Stimulated activated CD8-positive, alpha-beta memory T cell treated with anti-CD3 and anti-CD28 coated beads, Interleukin-4, amount 100 ng/mL, for 4 hours (primary cell): ENCODE measurements at places on chromosomes 4 and X.

GRCh38 chr4:122652379-122652778 lies 31.5 kb upstream of the IL21 start:
- no peak for DNase-seq

DNA sequence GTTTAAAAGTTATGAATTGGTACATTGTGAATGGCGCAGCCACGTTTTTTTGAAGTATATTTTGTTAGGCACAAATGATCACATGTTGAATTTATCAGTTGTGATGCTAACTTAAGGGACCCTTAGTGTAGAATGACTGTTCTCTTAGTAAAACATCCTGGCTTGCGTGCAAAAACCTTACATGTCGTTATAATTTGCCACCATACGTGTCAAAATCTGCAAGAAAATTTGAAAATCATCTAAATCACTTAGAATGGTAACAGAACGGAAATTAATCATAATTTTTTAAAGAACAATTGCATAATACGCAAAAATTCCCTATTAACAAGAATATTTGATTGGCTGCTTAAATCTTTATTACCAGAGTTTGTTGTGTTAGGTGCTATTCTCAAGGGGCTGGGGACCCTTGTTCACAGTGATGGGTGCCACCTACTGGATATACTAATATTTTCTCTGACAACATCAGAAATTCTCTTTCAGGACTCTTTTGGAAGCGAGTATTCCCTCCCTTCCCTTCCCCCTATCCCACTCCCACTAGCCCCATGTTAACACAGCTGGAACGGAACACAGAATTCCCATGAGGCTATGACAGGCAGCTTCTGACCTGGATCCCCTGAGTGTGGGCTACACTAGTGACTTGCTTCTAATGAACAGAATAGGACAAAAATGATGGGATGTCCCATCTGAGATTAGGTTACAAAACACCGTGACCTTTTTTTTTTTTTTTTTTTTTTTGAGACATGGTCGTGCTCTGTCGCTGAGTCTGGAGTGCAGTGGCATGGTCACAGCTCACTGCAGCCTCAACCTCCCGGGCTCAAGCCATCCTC lies 71.8 kb downstream of the SUPT20HL2 start:
- DNase-seq = no peak

DNA sequence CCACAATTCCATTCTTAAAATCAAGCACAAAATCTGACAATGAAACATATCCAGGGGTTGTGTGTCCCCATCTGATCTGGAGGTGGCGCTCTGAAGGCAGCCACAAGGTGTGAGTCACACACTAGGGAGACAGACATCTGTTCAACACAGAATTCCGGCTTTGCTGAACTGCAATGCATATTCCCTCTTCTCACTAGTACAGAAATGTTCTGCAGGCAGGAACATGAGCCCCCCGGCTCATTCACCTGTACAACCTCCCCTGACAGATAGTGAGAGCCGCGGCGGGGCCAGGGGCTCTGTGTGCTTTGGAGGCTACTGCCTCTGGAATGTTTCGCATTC lies 41.9 kb downstream of the WDR1 start:
- no peak for DNase-seq

GRCh38 chr4:184460499-184461285 lies 13.7 kb downstream of the IRF2 start:
- DNase-seq = no peak

- no peak for DNase-seq
Measured at GRCh38 chrX:103197721-103198306, 17.1 kb upstream of the BEX4 start.

DNA sequence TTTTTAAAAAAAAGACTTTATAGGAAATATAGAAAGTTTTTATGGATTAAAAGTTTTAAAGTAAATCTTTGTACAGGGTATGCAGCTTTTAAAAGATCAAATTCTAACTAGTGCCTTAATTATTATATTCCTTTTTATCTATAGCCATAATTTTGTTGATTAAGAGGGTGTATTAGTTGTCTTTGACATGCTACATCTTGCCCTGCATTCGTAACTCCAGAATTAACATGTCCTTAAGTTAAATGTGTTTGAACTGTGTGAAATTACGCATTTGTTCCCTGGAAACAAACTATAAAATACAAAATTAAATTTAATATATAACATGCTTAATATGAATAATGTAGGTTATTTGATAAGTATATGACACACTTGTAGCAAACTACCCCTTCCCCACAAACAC lies 66.3 kb downstream of the PTPN13 start:
- DNase-seq = no peak

DNA sequence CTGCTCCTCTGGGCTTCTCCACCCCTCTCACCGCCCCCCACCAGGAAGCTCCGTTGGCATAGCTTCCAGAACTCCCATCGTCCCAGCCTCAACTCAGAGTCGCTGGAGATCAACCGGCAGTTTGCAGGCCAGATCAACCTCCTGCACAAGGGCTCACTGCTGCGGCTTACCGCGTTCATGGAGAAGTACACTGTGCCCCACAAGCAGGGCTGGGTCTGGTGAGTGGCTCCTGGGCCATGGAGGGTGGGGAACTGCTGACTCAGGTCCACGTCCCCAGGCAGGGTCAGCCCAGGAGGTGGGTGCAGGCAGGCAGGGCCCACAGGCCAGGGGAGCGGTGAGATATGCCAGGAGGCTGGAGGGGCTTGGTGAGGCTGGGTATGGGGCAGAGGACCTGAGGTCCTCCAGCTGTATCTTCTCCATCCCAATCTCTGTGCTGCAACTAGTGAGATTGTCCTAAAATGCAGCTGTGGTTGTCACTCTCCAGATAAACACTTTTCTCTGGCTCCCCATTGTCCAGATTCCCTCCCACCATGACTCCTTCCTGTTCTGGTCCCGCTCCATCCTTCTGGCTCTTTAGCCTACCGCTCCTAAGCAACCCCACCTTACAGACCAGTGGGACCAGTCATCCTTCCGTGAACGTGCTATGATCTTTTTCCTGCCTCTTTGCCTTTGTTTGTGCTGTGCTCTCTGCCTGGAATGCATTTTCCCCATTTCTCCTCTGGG lies 71.9 kb downstream of the STARD8 start:
- DNase-seq = no peak

- no peak for DNase-seq
Measured at GRCh38 chr4:141933978-141934377, 297.6 kb downstream of the IL15 start.

DNA sequence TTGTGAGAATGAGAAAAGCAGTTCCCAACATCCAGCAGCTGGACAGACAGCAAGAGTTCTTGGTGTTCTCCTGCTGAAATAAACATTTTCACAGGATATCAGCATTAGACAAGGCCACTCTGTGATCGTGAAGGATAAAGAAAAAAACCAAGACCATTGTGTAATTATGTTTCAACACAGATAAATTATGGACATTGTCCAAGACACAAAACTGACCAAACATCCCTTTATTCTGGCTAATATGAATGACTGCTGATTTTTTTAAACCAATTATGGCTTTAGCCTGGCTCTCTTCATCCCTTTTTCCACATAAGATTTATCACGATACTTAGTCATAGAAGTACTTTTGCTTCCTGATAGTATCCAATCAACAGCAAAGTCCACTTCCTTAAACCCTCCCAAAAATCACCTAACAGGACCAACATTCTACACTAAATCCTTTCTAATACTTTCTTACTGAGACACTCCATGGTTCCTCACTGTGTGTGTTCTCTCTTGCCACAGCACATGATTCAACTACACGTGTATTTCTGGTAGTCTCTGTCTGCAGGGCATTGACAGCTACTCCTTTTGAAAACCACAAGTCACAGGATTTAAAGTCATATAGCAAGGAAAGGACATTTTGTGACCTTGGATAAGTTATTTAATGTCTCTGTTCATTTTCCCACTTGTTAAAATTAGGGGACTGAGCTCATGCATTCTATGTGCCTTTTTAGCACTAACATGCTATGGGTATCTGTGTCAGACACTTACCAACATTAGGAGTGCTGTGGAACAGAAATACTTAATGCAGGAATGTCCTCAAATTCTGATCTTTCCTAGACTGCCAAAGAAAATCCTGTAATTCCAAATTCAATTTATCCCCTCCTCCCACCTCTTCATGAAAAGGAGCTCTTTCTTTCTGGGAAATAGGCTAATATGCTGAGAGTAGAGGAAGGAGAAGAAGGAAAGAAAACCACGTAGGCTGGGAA lies 137.2 kb upstream of the PGRMC2 start:
- DNase-seq = no peak

DNA sequence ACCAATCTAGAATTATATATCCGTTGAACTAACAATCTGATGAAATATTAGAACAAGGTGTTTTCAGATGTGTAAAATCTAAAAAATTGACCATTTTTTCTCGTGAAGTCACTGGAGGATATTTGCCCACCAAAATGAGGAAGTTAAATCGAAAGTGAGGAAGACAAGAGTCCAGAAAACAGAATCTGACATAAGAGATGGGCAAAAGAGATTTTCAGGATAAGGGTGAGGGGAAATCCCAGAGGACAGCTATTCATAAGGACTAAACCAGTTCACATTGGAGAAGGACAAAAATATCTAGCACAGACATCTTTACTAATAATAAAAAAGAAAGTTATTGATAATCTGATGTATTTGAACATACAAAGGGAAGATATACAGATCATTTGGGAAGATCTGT lies 18.7 kb upstream of the ALG13 start:
- DNase-seq = no peak

DNA sequence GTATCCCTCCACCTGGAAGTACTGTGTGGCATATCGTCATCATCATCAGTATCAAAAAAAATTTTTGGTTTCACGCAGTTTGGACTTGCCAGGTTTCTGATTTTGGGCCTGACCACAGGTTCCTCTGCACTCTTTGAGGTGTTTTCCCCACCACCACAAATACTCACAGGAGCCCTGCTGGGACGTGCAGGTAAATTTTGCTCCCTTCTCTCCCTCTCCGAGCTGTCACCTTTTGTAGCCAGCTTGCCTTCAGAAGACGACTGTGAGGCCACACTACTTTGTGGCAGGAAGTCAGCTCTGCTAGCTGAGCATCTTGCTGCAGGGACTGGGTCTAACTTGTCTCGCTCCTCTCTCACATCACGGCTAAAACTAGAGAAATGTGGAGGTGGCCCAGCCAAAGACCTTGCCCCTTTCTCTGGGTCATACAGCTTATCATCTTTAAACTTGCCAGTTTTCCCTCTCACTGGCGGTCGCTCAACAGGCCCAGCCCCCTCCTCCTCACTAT lies 2.8 kb downstream of the PJA1 start:
- DNase-seq = no peak

DNA sequence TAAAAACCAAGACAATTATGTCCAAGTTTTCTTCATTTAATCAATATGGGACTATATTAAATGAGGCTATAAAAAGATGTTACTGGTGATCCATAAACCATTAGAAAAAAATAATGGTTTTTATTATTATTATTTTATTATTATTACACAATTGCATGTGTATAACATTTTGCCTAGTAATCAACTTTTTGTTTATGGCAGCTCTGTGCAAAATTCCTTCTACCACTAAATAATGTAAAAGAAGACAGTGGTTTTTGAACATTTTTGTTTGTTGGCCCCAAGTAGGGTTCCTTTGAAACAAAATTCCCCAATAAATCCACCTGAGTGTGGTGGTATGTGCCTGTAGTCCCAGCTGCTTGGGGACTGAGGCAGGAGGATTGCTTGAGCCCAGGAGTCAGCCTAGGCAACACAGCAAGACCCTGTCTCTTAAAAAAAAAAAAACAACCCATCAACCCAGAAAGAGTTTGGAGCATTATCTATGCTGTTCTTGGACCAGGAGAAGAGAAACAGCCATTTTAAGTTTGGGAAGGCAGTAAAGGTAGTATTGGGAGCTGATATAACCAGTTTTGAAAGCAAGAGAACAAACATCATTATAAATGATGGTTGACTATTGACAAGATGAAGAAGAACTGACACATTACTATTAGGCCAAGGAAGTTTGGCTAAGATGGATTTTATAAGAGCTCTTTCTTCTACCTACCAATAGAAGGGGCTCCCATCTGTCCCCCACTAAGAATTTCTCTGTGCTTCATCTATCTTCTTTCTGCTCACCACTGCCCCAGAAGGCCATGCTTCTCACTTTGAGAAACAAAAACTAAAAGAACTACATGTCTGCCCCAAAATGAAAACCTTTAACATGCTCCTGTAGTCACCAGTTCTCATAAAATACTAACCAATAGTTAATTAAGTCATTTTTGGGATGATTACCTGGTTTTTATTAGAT lies 2.2 kb downstream of the TMEM156 start:
- no peak for DNase-seq

- no peak for DNase-seq
Measured at GRCh38 chr4:7901311-7901885, 38.3 kb downstream of the AFAP1 start.

DNA sequence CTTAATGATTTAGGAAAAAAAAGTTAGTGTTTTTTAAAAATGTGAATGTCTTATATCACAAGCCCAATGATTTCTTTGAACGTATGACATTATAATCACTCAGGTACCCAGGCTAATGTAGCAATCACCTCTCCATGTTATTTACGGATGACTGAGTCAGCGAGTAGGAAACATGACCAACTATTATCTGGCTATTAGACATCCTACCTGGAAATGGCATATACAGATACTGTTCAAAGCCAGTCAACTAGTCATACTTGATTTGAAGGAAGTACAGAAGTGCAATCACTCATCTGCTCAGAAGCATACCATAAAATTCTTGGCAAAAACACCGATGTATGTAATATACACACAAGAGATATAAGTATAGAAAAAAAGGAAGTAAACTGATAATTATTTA lies 732.5 kb downstream of the ARAP2 start:
- no peak for DNase-seq

DNA sequence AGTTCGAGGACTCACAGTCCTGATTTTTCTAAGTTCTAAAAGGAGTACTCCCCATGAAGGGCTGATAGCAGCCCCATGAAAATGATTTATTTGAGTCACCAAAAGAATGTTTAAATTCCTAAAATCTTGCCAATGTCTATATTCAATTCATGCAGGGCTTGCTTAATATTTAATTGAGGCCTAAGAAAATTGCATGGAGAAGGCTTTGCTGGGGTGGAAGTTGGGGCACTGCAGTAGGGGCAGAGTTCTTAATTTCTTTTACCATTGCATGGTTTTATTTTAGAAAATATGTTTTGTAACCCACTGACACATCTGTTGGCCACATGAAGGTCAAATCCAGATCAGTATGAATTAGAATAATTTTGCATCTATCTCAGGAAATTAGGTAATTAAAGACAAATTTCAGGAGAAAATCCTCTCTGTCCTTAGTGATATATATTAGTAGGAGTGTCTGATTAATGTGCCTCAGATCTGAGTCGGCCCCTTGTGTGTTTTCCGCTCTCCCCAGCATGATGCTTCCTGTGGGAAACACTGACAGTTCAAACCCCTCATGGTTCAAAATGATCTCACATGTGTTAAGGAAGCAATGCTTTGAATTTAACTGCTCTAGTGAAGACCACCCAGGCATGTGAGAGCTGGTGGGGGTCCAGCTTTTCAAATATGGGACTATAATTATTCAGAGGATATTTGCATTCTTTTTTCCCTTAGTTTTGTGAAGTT lies 54.0 kb upstream of the EGFL6 start:
- no peak for DNase-seq

- DNase-seq = no peak
Measured at GRCh38 chrX:55056820-55057674, 17.8 kb upstream of the PAGE2B start.

GRCh38 chrX:107773906-107774435 lies 1.6 kb downstream of the TSC22D3 start:
- DNase-seq = no peak

GRCh38 chr4:36189511-36190226 lies 54.6 kb downstream of the ARAP2 start:
- no peak for DNase-seq

- DNase-seq = no peak
Measured at GRCh38 chr4:5945936-5946335, 53.0 kb upstream of the CRMP1 start.

- DNase-seq = no peak
Measured at GRCh38 chr4:86448871-86449270, 89.0 kb upstream of the MAPK10 start.
